ENCODE measurements at places on chromosomes 7 and 10. TPM values are rescaled to one million over a fixed set of nuclear protein-coding genes. Genes with fewer than 3 reads are reported as not detected.

The VAX1 gene
- 4.0 TPM for total RNA-seq

- peak overlapping the region; percentile 70 for H3K27ac ChIP-seq
- no peak for DNase-seq
- no peaks in the 10 kb centered on the region for H3K36me3 ChIP-seq
- H3K4me3 ChIP-seq: no peak overlapping the region
- no peaks in the 10 kb centered on the region for H3K4me1 ChIP-seq
Measured at GRCh38 chr10:43044961-43045621, 31.8 kb upstream of the RET start.

GRCh38 chr7:106112972-106113421 is 885 bp upstream of the SYPL1 start:
- H3K36me3 ChIP-seq: no peaks in the 10 kb centered on the region
- no peak overlapping the region for H3K27ac ChIP-seq
- DNase-seq: peak; percentile 57
- peak overlapping the region; percentile 83 for H3K4me3 ChIP-seq

DNA sequence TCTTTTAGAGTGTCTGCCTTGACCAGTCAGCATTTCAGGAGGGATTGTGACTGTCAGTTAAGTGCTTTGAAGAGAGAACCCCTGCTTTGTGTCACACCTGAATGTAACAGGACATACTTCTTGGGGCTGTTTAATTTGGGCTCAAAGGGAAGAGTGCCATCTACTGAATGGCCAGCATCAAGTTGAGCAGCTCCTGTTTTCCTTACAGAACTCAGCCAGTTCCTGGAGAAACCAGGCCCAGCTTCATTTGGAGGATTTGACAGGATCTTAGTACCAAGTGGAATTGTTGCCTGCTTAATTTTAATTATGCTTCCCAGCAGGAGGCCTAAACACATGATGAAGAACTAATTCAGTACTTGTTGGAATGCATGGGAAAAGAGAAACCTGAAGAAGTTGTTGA is 8.3 kb downstream of the ADD3 start:
- peak overlapping the region; percentile 7 for H3K27ac ChIP-seq
- peaks cover 12% of the 10 kb centered on the region for H3K4me1 ChIP-seq
- peak; percentile 68 for DNase-seq
- no peaks in the 10 kb centered on the region for H3K36me3 ChIP-seq
- no peaks in the 10 kb centered on the region for H3K27me3 ChIP-seq

Measured in endodermal cell (in vitro differentiated cells).